ELF-1 (cell line): ENCODE measurements at places on chromosomes 1 and 21.
A peak's percentile ranks its signal among the peaks of the same experiment; 100 is the strongest.

GRCh38 chr1:117810553-117810952, 118.9 kb downstream of the GDAP2 start:
- no peak for DNase-seq

DNA sequence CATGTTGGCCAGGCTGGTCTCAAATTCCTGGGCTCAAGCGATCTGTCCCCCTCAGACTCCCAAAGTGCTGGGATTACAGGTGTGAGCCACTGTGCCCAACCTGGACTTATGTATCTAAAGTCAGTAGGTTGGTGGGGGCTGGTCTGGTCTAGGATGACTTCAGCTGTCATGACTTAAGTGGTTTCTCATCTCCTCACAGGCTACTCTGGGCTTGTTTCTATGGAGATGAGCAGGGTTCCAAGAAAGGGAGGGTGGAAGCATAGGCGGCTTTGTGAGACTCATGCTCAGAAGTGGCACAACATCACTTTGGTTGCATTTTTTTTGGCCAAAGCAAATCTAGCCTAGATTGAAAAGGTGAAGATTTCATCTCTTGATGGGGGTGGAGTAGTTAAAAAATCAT, 115.9 kb upstream of the IVNS1ABP start:
- DNase-seq: no peak

DNA sequence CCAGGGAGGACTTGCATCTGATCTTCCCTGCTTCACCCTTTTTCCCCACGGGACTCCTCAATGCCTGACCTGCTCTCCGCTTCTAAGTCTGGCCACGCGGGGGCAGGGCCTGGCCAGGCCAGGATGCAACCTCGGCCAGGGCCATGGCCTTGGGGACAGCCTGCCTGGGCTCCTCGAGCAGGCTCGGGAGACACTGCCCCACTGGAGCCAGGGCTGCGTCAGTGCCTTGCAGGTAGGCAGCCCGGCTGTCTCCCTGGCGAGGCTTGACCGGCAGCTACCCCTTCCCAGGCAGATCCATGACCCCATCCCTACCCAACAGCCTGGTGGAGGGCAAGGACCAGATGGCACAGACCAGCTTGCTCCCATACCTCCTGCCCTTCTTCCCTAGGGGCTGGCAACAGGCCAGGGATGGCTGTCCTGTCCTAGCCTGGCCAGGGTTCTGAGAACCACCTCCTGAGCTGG, 2.7 kb upstream of the PRDM16 start:
- no peak for DNase-seq

DNA sequence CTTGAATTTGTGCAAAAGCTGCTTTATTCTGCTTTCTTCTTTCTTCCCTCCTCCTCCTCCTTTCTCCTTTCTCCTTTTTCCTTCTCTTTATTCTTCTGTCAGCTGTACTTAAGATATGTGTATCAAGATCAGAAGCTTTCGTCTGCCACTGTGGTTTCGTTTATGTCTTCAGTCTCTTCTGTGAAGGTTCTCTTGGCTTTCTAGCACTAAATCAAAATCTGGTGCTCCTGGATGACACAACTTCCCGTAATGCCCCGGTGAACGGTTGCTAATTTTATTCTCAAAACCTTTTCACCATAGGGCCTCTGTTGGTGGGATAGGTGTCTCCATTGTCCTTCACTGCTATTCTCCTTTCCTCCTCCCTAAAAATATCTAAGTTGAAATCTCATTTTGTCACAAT, 5.0 kb downstream of the ATF6 start:
- DNase-seq: no peak

DNA sequence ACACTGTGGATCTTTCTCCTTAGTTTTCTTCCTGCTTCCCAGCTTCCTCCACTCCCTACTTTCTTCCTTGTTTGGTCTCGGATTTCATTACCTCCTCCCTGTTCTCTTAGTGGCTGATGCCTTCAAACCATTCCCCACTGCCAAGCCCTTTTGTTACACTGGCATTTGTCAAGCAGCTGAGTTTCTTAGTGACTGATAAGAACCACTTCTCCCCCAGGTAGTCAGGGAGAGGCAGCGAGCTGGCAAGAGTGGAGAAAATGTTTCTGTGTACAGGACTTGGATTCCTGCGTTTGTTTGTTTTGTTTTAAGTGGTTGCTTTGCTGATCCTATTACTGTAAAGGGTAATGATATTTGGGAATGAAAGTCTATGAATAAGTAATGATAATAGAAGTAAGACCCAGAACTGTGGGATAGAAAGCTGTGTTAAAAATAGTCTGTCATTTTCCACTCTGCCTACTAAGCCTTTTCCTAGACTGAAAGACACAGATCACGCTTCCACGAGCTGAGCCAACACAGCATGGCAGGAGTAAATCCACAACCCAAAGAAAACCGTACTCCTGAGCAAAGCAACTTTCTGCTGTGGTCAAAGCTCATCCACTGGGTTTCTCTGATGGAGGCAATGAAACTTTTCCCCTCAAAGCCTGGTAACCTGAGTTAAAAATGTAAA, 10.1 kb upstream of the SERTAD4 start:
- DNase-seq: peak; percentile 71

DNA sequence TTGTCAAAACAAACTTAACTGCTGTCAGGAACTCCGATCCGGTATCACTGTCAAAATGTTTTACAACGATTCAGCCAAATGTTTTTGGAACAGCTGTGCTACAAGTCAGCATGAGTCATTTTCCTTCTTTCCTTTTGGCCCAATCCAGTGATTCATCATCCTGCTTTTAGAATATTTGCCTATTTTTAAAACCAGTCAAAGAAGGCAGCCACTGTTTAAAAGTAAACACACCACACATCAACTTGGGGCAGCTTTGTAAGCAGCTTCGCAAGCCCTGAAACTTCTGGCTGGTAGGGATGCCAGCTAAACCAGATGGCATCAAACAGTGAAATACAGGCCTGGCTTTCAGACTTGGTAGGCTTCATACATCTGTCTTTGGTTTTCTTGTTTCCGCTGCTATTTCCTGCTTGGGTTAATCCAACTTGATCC, 14.9 kb downstream of the MAP3K7CL start:
- no peak for DNase-seq

DNA sequence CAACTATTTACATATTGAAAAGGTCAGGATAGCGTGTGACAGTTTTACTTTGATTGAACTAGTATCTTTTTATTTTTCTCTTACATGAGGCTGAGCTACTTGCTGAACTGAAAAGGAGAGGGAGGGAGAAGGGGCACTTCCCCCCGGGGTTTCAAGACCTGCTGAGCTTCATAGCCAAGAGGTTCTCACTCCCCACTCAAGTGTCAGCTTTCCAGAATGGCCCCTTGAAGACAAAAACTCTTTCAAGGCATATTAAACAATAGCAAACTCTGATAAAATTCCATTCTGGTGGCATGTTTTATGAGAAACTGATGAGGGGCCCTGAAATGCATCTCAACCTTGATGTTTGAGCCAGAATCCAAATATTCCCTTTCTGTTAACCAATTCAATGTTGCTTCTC, 143.0 kb downstream of the KAZN start:
- DNase-seq: no peak

DNA sequence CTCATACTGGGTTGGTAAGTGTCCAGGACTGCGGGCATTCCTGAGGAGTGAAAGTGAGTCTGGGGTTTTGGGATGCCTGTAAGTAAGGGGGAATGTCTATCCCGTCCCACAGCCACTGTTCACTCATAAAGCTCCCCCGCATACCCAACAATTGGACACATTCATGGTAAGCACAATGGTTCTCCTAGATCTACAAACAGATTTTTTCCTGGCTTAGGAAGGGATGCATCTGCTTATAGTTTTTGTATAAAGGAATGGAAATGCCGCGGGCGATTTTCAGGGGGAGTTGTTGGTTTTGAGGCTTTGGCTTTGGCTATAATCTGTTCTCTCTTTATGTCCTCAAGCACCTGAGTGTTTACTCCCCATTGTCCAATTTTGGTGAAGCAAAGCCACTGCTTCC, 7.1 kb downstream of the ERVH48-1 start:
- DNase-seq: no peak

DNA sequence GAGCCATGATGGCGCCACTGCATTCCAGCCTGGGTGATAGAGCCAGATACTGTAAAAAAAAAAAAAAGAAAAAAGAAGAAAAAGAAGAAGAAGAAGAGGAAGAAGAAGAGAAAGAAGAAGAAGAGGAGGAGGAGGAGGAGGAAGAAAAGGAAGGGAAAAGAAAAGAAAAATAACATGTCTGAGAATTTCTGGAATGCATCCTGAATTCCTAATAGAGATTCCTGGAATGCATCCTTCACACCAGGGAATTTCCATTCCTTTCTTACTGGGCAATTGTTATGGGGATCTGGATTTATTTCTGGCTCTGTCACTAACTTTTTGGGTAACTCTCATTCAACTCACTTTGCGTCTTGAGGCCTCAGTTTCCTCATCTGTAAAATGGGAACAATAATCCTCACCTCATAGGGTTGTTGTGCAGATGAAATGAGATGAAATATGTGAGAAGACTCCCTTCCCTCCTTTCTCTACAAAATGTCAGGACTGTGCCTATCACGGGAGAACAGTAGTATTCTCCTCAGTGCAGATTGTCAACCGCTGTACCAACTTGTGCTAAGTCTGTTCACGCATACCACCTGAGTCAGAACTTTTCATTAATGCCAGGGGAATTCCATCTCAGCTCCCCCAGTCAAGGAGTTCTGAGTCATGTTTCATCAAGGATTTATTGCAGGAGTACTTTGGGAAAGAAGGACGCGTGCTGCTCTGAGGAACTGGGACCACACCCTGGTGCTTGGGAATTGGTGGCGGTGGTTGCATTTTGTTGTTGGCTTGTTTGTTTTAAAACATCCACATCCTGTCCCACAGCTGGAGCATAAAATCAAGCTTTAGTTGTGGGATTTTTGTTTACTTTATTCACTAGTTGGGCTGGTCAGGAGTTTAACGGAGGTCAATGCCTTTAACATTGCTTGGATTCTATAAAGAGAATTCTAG, 42.4 kb upstream of the ROR1 start:
- DNase-seq: peak; percentile 66

DNA sequence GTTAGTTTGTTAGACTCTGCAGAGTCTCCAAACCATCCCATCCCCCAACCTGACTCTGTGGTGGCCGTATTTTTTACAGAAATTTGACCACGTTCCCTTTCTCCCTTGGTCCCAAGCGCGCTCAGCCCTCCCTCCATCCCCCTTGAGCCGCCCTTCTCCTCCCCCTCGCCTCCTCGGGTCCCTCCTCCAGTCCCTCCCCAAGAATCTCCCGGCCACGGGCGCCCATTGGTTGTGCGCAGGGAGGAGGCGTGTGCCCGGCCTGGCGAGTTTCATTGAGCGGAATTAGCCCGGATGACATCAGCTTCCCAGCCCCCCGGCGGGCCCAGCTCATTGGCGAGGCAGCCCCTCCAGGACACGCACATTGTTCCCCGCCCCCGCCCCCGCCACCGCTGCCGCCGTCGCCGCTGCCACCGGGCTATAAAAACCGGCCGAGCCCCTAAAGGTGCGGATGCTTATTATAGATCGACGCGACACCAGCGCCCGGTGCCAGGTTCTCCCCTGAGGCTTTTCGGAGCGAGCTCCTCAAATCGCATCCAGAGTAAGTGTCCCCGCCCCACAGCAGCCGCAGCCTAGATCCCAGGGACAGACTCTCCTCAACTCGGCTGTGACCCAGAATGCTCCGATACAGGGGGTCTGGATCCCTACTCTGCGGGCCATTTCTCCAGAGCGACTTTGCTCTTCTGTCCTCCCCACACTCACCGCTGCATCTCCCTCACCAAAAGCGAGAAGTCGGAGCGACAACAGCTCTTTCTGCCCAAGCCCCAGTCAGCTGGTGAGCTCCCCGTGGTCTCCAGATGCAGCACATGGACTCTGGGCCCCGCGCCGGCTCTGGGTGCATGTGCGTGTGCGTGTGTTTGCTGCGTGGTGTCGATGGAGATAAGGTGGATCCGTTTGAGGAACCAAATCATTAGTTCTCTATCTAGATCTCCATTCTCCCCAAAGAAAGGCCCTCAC, at the start of gene OLIG2:
Gene OLIG2 (plus strand): TSS at position 447 of the 954 bp plus-strand sequence. CDS start 928 bp downstream, outside the sequence.
- peak; percentile 91 for DNase-seq
